ENCODE measurements at places on chromosomes 7 and 10. TPM values are rescaled to one million over a fixed set of nuclear protein-coding genes. Genes with fewer than 3 reads are reported as not detected.

Gene SLC26A3
- not detected for total RNA-seq

Gene PRSS37
- not detected for total RNA-seq

Gene FAM25C
- total RNA-seq = 8.0 TPM

Gene UPK3BL1
- total RNA-seq = 2,271 TPM

Gene OR6B1
- not detected for total RNA-seq

Gene TUBB8
- not detected for total RNA-seq

Gene CYP3A7
- total RNA-seq = not detected

Gene CYP2C19
- 0.14 TPM for total RNA-seq

Gene TAS2R3
- total RNA-seq = 0.35 TPM

Gene SCD
- total RNA-seq = 792 TPM

Gene ELN
- not detected for total RNA-seq

Gene TBXAS1
- 3.2 TPM for total RNA-seq

Gene HABP2
- not detected for total RNA-seq

Gene IFIT1B
- not detected for total RNA-seq

Gene ADAM8
- 30.5 TPM for total RNA-seq

Gene LARP4B
- total RNA-seq = 32.7 TPM

Gene MACC1
- total RNA-seq = 16.7 TPM

Gene VCL
- 77.5 TPM for total RNA-seq

Gene TUBAL3
- 0.35 TPM for total RNA-seq

Gene ANKRD30A
- not detected for total RNA-seq

Gene STEAP1
- 20.3 TPM for total RNA-seq

Gene TMEM273
- not detected for total RNA-seq

Gene GIMAP5
- not detected for total RNA-seq

Gene TDRD1
- 0.28 TPM for total RNA-seq

Gene CLCN1
- 0.21 TPM for total RNA-seq

Gene NPS
- total RNA-seq = not detected

Gene NPSR1
- not detected for total RNA-seq

Gene CNOT4
- 8.5 TPM for total RNA-seq

Gene FOXP2
- 0.46 TPM for total RNA-seq

Gene MKRN1
- total RNA-seq = 45.7 TPM

Gene GHRHR
- total RNA-seq = not detected

Gene CYP2W1
- total RNA-seq = 13.1 TPM

Gene ZNF518A
- 11.1 TPM for total RNA-seq
